ENCODE measurements at places on chromosomes 5 and 9.

DNA sequence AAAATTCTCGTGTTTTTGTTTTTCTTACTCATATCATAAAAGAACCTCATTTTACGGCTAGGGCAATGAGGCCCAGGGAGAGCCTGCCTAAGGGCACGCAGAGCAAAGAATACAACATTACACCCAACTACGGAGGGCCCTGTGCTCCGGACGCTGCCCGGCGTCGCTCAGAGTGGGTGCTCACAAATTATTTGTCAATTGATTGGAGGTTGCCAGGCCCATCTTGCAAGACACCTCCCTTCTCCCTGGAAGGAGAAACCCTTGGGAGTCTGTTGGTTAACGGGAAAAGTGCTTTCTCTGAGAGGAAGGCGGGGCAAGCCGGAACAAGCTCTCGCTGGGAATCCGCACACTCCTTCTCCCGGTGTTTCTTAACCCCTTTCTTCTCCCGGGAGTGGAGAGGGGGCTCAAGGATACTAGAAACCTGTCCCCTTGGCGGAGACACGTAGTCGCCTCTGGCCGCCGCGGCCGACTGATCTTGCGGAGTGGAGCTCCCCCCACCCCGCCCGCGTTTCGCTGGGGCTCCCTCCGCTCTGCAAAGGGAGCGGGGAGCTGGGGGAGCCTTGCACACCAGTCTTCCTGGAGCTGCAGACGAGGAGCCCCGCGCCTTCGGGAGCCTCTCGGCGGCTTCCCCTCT, 599.3 kb upstream of the SGCD start:
- no peak for DNase-seq

DNA sequence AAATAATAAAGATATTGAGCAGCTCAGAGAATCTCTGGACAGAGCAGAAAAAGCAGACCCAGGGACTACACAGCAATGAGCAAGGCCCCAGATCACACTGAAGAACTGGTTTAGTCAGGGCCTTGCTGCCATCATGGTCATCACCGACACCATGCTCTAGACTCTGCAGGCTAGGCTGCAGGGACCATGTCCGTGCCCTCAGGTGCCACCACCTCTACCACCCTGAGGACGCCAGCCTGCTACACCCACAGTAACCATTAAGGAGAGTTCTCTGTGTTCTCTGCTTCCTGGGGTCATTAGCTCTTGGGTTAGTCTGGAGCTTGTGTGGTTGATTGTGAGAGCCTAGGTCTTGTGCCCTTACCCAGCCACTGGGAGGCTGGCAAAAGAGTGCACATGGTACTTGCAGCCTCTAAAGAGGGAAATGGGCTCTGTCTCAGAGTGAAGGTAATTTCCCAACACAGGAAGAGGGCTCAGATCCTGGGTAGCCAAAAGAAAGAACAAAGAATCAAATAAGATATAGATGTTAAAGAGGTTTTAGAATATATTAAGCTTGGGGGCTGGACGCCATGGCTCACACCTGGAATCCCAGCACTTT, 31.9 kb upstream of the JADE2 start:
- DNase-seq: no peak

DNA sequence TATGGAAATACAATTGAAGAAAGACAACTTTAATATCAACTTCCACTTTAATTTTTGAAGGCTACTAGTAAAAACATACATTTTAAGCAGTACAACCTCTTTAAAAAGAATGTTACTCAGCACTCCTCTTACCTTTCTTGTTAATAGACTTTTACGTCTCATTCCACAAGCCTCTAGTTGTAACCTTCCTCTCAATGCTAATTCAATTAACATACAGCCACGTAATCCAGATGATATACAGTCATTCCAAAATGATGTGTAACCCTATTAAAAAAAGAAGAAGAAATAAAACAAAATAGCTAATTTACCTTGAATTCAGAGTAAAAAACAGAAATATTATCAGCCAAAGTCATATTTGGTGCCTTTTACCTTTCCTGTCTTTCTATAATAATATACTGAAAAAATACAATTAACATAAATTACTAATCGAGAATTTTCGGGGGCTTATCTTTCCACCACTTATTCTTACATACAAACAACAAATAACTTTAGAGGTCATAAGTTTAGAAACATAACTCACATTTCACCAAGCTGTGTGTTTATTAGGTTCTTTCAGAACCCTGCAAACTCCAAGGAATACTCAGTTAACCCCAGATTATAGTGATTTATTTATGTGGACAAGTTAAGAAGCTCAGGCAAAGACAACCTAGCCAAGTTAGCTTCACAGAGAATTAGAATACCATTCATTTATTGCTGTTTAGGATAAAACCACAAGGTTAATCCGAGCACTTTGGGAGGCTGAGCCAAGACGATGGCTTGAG, 30.3 kb downstream of the GOLPH3 start:
- no peak for DNase-seq

- DNase-seq: no peak
Measured at GRCh38 chr5:76294573-76294972, 108.5 kb upstream of the IQGAP2 start.

GRCh38 chr9:81538890-81539289, 150.5 kb downstream of the TLE1 start:
- no peak for DNase-seq

- DNase-seq: no peak
Measured at GRCh38 chr5:132427281-132428146, 58.0 kb downstream of the SLC22A5 start.

DNA sequence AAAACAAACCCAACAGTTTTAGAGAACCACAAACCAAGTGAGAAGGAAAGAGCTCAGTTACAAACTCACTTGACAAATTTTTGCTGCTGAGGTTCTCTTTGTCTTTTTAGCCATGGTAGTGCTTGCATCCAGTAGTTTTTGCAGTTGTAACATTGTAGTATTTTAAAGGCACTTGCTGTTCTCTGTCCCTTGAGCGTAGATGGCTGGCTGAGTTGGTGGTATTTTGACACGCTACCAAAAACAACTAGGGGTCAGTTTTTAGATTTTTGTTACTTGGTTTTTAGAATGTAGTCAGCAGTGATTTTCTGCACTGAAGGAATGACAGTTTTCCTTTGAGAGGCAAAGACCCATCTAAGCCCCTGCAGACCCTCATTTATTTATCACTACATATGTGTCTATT, 58.0 kb downstream of the TLE4 start:
- no peak for DNase-seq

DNA sequence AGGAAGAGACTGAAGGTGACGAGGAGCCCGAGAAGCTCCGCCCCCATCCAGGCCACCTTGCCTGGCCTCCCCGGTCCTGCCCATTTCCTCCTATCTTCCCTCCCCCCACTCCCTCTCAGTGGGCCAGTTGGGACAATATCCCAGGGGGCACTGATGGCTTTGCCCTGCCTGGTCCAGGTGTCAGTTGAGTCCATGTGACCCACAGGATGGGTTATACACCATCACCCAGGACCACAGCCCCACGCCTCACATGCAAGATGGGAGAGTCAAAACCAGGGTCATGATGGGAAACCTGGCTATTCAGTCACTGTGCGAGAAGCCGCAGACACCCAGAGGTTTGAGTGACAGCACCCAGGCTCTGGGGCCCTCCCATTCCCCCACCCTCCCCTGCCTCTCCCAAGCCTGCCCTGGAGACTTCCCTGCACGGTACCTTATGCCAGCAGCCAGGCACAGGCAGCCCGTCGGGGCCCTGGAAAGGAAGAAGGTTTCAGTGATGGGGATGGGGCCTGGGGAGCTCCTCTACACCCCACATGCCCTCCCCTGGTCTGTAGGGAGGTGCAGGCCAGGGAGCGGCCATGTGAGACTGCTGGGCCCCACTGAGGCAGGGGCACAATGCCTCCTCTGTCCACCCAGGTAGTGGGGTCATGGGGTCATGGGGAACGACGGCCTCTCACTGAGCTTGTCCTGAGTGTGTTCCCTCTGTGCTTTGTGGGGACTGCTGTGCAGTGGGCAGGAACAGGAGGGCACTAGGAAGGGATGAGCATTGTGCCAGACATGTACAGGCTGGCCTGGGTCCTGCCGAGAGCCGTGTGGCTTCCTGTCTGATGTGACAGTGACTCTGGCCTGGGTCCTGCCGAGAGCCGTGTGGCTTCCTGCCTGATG, 6.3 kb upstream of the PHYKPL start:
- DNase-seq: no peak

DNA sequence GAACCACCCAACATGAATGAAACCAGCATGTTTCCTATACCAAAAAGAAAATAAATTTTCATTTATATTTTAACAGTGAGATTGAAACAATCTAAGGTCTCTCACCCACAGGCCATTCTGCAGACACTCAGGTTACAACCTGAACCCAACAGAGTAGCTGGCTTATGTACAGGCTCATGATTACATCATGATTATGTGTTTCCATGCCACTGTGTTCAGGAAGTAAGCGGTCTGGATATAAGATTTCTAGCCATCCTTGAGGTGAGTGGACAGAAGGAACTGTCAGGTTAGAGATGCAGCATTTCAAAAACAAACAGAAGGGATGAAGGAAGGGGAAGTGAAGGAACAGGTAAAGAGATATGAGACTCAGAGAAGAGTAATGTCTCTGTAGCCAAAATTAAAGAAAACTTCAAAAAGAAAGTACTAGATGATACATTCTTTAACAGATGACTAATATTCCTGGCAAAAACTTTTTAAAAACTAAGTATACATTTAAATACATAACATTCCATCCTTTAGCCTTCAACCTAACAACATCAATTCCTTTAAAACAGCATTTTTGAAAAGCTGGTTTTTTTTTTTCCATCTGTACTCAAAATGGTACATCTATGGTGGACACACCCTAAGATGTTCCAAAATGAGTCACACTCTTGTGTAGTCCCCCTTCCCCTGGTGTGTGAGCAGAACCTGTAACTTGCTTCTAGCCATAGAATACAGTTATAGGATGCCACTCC, 119.8 kb downstream of the LPAR1 start:
- no peak for DNase-seq

- no peak for DNase-seq
Measured at GRCh38 chr9:131179561-131180219, 54.3 kb downstream of the NUP214 start.

DNA sequence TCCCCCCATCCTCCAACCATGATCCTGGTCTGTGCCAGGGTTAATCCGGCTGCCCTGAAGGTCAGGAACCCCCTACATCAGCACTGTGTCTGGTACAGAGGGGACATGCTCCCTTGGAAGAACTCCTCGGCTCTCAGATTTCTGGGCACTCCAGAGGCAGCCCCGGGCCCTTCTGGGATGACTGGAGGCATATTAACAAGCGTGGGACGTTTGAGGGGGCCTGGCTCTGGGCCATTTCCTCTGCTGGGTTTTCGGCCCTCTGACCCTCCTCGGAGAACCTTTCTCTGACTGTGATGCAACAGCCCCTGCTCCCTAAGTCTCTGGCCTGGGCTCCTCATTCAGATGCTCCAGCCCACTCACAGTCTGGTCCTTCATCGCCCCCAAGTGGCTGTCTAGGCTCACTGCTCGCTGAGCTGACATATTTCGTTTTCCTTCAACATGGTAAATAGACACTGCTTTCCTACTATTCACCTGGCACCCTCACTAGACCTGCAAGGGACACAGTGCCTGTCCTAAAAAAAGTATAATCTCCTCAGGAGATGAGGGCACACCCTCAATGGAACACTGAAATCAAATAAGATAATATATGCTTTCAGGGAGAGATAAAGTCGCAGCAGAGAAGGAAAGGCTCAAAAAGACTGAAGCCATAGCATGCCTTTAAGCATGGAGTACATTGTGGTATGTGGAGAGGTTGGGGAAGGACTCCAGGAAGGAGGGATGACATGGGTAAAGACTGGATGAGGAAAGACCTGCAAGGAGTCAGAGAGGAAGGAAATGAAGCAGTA, 404.7 kb upstream of the TRPC7 start:
- no peak for DNase-seq

GRCh38 chr9:38343552-38343951, 49.0 kb upstream of the ALDH1B1 start:
- no peak for DNase-seq

DNA sequence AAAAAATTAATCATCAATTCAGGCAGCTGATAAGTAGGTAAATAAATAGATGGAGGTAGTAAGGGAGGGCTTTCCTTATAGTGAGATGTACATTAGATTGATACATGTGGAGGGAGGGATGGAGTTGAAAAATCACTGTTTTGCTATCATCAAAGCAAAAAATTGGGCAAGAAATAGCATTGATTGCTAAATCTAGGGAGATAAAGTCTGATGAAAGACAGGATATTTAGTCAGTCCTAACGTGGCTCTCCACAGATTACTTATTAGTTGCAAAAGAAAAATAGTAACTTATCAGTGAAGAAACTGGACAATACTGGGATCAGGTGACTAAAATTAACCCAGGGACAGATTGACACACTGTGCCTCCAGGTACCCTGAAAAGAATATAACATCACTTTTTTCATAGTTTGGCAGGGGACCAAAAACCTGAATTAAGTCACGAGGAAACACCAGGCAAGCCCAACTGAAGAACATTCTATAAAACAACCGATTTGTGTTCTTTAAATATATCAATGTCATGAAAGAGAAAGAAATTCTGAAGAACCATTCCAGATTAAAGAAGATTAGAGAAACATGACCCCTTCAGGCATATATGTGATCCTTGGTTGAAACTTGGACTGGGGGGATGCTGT, 27.1 kb upstream of the GOLPH3 start:
- no peak for DNase-seq

DNA sequence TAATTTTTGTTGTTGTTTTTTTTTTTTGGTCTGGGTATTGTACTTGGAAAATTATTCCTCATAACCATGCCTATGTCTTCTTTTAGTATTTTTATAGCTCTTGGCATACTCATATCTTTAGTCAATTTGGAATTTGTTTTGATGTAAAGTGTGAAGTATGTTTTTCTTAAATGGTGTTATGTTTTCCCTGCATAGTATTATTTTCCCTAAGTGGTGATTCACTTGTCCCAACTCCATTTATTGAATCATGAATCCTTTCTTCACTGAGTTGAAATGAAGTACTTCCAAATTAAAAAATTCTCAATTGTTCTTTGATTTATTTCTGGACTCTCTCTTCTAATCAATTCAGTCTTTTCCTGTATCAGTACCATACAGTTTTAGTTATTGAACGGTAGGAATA, 46.5 kb downstream of the POLK start:
- no peak for DNase-seq

GRCh38 chr9:136667214-136667939, 4.7 kb downstream of the EGFL7 start:
- DNase-seq: no peak

- DNase-seq: no peak
Measured at GRCh38 chr9:134725605-134725940, 84.0 kb downstream of the COL5A1 start.

DNA sequence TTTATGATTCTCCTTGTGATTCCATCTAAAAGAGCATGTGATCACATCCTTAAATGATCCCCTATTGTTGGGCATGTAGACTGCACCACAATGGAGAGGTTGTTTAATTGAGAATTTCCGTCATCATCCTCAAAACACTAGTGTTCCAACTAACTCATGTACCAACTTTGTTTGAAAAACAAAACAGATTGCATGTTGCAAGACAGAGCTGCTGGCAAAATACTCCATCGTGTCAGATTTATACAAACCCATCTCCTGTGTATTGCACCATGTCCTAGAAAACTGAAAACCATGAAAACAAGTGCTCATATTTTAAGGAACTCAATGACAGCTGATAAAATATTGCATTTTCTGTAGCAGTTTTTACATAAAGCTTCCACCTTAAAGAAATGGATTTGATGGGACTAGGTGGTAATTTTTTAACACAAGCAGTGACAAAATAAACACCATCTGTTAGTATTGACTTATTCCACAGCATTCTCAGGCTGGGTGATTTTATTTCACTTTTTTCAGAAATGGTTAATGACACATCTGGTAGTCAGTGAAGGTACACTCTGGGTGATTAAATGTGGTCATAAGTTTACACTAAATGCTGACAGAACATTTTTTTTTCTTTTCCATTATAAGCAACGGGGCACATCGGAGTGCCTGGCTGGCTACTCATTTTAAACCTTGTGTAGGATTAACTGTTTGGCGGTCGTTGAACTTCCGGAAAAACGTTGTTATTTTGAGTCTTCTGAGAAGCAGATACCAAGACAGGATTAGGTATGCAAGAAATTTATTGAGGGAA, 602.9 kb upstream of the WWC1 start:
- no peak for DNase-seq
